SK-MEL-5 (cell line): ENCODE measurements at places on chromosomes 2 and 18.

DNA sequence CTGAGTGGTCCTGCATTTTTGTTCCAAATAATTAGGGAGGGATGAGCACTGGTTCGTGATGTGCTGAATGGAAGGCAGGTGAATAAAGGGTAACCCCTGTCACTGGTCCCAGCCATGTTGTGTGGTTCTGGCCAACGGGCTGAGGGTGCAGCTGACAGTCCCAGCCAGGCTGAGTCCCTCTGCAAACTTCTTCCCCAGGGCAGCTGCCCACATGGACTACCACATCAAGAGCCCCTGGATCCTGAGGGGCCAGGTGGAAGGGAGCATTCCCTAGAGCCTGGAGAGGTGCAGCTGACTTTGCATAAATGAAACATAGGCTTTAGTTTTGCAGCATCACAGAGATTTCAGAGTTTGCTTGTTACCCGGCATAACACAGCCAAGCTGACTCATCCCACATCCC, 219.8 kb upstream of the MYT1L start:
- DNase-seq: no peak

DNA sequence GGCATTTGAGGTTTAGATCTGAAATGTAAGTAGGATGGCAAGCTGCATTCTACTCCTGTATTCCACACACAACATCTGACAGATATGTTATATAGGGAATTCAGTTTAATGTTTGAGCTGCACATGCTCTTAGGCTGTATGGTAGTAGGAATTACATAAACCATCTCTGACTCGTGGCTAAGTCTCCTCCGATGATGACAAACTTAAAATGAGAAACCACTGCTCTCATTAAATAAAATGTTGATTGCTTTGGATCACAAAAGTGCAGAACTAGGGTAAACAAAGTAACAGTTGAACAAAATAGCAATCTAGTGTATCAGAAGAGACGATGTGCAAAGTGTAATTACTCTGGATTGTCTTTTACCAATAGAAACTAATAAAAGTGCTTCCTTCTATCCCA, 50.1 kb upstream of the WDR75 start:
- no peak for DNase-seq

GRCh38 chr2:128475427-128476211, 157.0 kb upstream of the HS6ST1 start:
- DNase-seq: peak; percentile 18

- no peak for DNase-seq
Measured at GRCh38 chr18:79496978-79497637, 101.4 kb downstream of the NFATC1 start.

- peak; percentile 64 for DNase-seq
Measured at GRCh38 chr18:34322365-34323289, 97.9 kb upstream of the NOL4 start.

DNA sequence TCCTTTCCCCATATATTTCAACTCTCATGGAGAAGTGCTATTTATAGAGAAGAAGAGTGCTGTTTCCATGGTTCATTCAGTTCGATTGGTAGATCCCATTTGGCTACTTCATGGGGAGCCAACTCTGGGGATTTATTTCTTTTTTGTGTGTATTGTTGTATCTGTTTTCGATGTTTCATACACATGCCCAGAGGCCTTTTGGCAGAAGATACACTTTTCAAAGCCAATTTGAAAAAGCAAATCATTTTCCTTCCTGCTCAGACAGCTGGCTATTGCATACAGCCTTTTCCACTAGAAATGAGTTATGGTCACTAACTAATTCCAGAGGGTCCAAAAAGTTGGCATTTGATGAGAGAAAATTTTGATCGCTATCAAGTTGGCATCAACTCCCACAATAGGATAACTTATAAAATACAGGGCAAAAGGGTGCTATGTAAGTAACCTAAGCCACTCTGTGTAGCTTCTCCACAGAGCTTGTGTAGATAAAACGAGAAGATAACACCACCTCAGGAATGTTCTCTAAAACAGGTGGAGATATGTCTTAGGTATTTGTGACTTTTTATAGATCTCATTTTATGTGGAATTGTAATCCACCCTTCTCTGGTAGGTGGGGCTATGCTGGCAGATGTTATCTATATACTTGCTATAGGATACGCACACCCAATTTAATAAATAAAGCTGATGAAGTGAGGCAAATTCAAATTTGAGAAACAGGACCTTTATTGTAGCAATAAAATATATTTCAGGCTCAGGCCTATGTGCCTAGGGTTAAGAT, 798.5 kb downstream of the SATB2 start:
- no peak for DNase-seq

- DNase-seq: no peak
Measured at GRCh38 chr2:239589833-239590232, 189.0 kb upstream of the HDAC4 start.

- DNase-seq: no peak
Measured at GRCh38 chr2:48605482-48606175, 12.0 kb upstream of the GTF2A1L start.

DNA sequence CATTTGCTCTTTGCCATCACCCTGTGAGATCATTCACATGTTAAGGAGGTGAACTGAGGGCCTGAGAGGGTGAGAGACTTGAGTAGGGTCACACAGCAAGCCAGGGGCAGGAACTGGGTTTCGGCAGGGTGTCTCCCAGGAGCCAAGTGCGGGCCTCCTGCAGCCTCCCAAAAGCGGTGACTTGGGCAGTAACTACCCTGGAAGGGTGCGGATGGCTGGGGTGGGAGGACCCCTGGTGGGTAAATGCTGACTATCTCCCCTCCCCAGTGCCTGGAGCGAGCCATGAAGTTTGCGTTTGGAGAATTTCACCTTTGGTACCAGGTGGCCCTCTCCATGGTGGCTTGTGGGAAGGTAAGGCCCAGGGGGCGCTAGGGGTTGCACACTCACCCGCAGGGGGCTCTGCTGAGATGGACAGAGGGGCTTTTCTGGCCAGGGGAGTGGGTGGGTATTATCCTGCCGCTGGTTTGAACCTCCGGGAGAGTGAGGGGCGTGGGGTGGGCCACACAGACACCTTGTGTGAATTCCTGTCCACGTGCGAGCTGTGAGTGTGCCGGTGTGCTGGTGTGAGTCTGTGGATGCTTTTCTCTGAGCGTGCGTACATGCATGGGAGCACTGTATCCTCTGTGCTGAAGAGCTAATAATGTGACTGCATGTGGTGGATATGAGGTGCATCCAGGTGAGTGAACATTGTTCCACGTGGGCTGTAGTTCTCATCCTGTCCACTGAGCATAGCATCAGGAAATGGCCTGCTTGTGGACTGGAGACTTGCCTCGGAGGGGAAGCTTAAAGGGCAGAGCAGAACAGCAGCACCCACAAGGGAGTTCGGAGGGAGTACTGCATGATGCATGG, 91.0 kb upstream of the MCFD2 start:
- no peak for DNase-seq

GRCh38 chr2:8076448-8077342, 605.2 kb upstream of the ID2 start:
- no peak for DNase-seq

DNA sequence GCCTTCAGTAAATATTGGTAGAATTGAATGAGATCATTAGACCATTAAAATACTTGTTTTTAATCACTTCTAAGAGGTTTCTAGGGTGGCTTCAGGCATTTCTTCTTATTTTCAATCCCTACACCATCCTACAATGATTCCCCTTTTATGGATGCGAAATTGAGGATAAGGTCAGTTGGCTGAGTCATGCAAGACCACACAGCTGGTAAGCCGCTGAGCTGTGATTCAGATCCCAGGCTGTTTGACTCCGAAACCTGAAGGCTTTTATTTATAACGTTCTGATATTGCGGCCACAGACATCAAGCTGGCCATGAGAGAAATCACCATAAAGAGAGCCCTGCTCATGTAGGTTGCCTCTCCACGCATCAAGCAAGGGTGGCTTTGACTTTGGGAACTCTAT, 133.4 kb downstream of the VAPA start:
- peak; percentile 7 for DNase-seq

DNA sequence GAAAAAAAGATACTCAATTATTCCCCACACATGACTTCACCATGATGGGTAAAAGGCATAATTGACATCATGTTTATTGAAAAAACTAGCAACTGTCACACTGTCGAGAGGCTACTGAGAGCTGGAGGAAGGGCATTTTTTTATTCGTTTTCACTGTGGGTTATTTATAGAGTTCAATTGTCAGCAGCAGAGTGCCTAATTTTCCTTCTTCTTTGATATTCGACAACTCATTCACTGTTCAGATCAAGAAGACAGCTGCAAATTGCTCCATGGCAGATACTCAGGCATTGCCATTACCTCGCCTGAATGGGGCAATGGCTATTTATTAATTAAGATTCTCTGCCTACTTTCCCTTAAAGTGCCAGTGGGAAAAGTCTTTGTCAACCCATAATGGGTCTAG, 197.5 kb upstream of the NRP2 start:
- no peak for DNase-seq

GRCh38 chr2:215274829-215275228, 37.0 kb upstream of the ATIC start:
- DNase-seq: no peak

DNA sequence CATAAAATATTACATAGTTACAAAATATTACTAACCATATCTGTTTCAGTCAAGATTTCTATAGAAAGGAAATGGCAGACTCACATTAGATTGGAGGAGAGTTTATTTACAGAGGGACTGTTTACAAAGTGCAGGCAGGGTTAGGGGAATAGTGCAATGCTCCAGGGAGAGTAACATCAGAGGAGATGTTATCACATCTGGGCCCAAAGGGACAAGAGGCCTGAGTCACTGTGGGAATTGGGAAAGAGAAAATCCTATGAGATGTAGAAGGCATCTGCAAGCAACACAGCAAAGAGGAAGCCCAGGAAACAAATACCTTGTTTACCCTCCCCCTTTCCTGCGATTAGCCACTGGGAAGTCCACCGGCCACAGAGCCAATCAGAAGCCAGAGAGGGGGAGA, 227.3 kb upstream of the TANK start:
- DNase-seq: no peak

- no peak for DNase-seq
Measured at GRCh38 chr18:1710114-1710513, 805.4 kb downstream of the ADCYAP1 start.

- no peak for DNase-seq
Measured at GRCh38 chr2:47644351-47644750, 138.6 kb upstream of the MSH6 start.

DNA sequence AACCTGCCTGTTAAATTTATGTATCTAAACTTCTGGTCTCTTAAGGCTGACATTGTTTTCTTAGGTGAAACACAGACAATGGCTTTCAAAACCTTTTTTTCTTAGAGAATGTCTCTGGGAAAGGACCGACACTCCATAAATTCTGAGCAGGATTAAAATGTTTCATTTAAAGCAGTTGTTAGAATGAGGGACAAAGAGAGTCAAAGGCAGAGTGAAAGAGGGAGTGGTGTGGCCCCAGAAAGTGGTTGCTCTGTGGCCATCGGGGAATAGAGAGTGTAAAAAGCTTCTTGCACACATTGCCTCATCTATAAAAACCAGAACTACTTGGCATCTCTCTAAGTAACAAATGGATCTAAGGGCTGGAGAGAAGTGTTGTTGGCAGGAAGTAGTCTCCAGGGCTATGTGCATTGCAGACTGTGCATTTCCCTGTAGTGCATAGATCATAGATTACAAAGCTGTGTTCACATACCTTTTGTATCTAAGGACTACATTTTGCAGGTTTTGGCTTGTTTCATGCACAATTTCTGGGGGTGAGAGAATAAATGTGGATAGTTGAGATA, 3.6 kb downstream of the RPRM start:
- no peak for DNase-seq

DNA sequence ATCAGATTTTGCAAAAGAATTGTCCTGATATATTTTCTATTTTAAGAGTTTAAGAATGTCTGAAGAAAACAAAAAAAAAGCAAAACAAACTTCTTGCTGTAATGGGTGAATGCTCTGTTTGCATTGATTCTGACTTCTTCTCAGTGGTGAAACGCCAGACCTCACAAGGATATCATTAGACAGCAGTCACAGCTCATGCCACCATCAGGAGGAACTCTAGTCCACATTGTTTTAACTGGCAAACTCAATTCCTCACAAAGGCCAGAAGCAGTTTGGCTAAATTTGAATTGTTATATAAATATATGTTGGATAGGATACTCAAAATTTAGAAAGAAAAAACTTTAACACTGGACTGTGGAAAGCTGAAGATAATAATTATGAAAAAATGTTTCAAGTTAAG, 89.4 kb downstream of the DOK6 start:
- peak; percentile 4 for DNase-seq

GRCh38 chr2:69185807-69186206, 172.8 kb downstream of the ANTXR1 start:
- DNase-seq: no peak

DNA sequence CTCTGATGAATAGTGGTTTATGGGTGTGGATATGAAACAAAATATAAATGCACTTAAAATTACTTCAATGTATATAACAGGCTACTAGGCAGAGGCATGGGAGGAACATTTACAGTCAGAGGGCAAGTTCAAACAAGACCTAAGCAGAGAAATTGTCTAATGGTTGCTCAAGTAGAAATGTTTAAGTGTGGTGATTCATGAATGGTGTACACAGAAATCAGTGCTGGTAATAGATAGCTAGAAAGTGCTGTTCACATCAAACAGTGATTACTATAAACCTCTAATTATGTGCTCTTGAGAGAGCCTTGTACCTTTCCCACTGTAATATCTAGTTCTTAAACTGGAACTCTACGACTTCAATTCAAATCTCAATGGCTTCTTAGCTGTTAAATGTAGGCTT, 485.1 kb downstream of the NRXN1 start:
- DNase-seq: no peak

- DNase-seq: no peak
Measured at GRCh38 chr2:168679741-168680310, 122.6 kb upstream of the NOSTRIN start.

DNA sequence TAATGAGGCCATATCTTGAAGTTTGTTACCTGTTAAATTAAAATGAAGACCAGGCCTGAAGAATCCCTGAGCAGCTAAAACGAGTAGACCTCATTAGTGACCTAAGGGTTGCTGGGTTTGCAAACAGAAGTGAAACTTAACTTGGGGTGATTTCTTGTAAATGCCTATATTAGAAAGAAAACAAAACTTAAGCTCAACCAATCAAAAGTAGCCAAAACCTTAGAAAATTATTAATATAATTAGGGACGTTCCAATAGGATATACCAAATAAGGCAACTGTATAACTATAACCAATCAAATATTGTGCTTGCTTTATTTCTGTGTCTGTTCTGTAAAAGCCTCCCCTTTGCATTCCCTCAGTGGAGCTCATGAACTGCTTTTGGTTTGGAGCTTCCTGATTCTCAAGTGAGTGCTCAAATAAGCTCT, 137.9 kb upstream of the VRK2 start:
- no peak for DNase-seq

DNA sequence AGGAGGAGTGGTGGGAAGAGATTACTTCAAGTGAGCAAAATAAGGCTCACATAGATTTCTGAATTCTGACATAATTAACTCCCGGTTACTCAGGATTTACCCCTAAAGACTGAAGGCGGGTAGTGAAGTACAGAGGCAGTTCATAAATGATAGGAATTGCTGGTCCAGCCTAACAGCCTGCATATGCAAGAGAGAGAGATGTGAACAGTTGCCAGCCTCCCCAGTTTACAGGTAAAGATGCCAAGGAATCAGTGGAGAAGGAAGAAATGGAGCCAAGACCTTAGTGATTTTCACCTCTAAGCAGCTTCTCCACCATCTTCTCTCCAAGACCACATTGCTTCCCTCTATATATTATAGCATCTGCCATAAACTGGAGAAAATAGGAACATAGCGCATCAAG, 91.8 kb upstream of the THUMPD2 start:
- DNase-seq: no peak
